ENCODE measurements at places on chromosomes 7 and 10.

DNA sequence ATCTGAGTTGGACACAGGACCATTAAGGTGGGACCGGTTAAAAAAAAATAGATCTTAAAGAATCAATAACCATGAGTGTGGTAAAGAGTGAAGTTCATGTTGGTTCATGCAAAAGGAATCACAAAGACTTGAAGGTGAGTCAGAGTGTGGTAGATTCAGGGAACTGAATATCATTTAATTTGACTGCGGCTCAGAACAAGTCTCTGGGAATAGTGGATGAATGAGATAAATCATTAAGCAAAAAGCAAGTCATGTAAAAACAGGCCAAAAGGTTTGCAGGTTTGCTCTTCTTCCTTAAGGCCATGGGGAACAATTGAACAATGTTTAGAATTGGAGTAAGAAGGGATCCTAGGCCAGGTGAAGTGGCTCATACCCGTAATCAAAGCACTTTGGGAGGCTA lies 385.8 kb downstream of the ETV1 start:
- DNase-seq = no peak

DNA sequence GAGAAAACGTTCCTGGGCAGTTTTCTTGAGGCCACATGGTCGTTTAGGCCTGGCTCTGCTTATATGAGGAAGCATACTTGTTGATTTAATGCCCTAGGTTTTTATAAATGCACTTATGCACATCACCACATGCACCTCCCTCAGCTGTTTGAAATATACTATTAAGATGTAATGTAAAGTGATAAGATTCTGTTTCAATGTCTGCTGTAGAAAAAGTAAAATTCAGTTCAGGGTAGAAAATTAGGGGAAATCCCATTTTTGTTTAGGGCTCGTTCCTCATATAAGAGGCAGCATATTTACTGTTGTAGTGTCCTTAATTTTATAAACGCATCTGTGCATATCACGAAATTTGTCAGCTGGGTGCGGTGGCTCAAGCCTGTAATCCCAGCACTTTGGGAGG lies 7.8 kb upstream of the CAMK1D start:
- DNase-seq = no peak

GRCh38 chr7:5472432-5473315 lies 49.0 kb upstream of the TNRC18 start:
- DNase-seq = peak; percentile 95

- no peak for DNase-seq
Measured at GRCh38 chr7:126805351-126805750, 447.4 kb downstream of the GRM8 start.

DNA sequence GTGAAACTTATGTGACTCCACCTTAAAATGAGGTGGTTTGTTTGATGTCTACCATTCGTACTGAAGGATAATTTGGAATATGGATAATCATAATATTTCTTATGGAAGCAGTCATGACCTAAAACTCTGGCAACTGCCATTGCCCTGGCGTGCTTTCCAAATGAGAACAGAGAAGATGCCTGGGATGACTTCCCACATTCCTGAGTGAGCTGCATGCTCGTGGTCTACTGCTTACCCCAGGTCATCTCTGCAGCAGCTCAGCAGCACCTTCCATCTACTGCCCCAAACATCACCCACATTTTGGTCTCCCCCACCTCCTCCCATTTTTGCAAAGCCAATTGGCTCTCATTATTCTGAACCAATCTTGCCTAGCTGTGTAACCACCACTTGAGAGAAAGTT lies 40.1 kb downstream of the LYZL1 start:
- DNase-seq = no peak

GRCh38 chr7:484356-485101 lies 35.1 kb downstream of the PDGFA start:
- DNase-seq = no peak

DNA sequence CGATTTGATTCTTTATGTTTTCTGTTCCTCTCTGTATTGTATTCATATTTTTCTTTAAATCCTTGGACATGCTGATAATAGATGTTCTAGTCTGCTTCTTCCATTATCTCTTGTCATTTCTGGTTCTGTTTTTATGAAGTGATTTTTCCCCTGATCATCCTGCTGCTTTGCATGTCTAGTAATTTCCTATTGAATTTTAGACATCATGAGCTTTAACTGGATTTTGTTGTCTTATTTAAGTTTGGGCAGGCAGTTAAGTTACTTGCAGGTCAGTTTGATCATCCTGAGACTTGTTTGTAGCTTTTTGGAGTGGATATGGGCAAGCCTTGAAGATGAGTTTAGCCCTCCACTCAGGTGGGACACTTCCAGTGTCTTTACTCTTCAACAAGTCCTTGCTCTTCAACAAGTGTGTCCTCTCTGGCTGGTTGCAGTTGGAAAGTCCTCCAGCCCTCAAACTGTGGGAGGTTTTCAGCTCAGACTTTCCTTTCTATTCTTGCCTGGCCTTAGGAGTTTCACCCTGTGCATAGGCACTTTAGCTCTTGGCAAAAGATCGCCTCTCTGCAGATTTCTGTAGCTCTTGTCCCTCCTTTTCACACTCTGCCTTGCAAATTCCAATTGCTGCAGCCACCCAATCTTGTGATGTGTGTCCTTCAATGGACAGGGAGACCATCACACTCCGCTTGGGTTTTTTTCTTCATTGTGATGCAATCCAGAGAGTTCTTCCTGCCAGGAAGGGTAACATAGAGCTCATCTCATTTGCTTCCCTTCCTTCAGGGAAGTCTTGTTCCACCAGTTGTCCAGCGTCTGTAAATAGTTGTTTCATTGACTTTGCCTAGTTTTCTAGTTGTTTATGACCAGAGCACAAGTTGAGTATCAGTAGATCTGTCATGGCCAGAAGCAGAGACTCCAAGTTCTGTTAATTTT lies 197.2 kb upstream of the SH2B2 start:
- no peak for DNase-seq

GRCh38 chr10:22927166-22927565 lies 687 bp upstream of the ARMC3 start:
- no peak for DNase-seq

GRCh38 chr7:138755331-138755747 lies 42.5 kb upstream of the TMEM213 start:
- DNase-seq = no peak

GRCh38 chr7:16428672-16429071 lies 7.3 kb upstream of the CRPPA start:
- no peak for DNase-seq

Data from NCI-H1105 treated with DMSO at 0.1 percent for 48 hours (cell line).